ENCODE measurements at places on chromosomes 6 and 20. TPM values are rescaled to one million over a fixed set of nuclear protein-coding genes. Genes with fewer than 3 reads are reported as not detected.

- DNase-seq = no peak
These were observed 52.3 kb upstream of the IL20RA start for GRCh38 chr6:137097057-137097456.

- no peak for DNase-seq
These were observed 5.2 kb downstream of the MRPS10 start for GRCh38 chr6:42212442-42212841.

DNA sequence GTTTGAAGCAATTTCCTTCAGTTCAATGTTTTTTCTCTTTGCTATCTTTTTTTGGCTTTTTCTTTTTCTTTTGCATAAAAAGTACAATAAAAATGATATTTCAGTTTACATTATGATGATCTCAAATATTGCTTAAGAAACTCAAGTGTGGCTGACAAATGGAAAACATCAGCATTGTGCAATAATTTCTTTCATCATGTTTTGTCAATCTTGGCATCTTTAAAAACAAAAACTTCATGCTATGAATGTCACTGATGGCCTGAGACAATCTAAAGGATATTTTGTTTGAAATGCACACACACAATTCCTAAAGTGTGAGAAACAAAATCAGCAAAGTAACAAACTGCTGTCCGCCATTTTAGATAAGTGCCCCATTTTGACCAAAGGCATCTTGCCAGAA is 13.9 kb upstream of the MTCL3 start:
- no peak for DNase-seq

GRCh38 chr20:25020901-25021301 is 28.4 kb upstream of the APMAP start:
- DNase-seq = peak; percentile 66

- DNase-seq = no peak
These were observed 64.4 kb upstream of the MAFB start for GRCh38 chr20:40753472-40753871.

DNA sequence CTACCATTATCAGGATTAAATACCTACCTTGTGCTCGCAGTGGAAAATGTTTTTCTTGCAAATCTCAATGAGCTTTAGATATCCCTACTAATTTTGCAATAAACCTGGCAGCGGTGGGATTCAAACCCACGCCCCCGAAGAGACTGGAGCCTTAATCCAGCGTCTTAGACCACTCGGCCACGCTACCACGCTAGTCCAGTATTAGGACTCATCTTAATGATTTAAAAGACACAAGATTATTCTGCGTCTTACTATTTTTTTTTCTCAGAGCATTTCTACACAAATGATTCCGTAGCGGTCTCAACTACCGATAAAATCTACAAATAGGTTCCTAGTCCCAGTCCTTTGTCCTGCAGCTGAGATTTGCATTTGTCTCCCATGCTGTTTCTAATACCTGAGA is 35.2 kb upstream of the ZSCAN23 start:
- DNase-seq = no peak

DNA sequence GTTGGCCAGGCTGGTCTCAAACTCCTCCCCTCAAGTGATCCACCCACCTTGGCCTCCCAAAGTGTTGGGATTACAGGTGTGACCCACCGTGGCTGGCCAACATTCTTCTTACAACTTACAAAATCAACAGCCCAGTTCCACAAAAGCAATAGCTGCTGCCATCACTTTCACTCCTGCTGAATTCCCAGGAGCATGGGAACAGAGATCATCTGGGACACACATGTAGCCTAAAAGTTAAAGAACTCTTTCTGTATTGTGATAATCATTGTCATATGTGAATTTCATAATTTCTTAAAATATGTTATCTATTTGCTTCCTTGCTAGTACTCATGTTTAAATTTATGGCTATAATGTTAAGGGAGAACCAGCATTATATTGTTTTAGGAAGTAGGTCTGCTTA is 51.7 kb downstream of the NCOA6 start:
- DNase-seq = no peak

DNA sequence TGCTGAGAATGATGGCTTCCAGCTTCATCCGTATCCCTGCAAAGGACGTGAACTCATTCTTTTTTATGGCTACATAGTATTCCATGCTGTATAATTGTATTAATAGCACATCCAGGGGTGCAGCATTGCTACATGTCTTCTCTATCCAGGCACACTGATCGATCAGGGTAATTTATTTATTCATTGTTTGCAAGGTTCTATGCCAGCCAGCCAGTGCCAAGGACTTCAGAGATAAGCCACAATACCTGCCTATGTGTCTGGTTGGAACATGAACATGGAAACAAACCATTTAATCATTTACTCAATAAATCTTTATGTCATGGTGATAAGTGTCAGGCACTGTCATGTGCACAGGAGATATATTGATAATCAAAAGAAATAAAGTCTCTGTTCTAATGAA is 5.8 kb upstream of the OR2B3 start:
- no peak for DNase-seq

DNA sequence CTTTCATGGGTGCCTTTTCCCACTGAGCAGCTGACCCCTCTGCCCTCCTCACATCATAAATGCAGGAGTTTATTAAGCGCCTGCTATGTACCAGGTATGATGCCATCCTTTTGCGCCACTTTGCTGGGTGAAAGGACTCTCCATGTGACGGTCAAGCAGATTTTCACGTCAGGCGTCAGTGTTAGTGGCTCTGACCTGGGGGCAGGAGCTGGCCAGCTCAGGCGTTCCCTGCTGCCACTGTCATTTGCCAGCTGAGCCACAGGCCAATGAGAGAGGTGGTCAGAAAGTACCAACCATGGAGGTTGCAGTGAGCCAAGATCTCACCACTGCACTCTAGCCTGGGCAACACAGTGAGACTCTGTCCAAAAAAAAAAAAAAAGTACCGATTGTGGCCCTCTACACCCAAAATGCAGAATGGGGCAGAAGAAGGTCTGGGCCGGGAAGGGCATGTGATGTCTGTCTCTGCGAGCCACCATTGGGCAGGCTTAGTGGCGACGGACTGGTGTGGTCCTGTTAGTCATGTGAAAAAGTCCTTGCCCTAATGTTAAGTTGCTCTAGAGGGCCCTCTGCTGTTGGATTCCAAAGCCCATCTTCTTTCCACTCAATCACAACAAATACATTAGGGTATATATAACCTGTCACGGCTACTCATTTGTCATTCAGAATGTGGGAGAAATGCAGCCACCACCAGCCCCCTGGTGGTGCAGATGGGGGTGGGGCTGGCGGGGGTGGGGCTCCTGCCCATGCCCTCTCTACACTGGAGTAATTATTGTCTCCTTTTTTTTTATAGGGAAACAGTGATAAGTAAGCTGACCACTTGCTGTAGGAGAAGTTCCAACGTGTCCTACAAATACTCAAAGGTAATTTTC is 18.4 kb upstream of the SLC22A1 start:
- peak; percentile 37 for DNase-seq

- DNase-seq = peak; percentile 21
These were observed 20.5 kb downstream of the BCAS4 start for GRCh38 chr20:50815162-50815989.

DNA sequence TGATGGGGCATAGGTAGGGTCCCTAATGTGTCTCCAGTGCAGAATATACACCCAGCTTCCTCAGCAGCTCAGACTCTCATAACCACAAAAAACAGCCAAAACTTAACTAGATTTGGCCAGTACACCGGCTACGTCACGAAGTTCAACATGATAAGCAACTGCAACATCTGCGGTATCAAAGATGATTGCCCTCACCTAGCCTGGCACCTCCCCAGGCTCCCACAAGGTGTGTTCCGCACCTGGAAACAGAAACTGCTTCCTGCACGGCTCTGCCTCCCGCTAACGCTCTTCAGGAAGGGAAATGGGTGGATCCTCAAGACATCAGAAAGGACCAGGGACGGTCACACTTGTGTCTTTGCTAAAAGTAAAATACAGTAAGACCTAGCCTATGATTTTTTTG is 9.5 kb downstream of the TXNDC5 start:
- DNase-seq = no peak

DNA sequence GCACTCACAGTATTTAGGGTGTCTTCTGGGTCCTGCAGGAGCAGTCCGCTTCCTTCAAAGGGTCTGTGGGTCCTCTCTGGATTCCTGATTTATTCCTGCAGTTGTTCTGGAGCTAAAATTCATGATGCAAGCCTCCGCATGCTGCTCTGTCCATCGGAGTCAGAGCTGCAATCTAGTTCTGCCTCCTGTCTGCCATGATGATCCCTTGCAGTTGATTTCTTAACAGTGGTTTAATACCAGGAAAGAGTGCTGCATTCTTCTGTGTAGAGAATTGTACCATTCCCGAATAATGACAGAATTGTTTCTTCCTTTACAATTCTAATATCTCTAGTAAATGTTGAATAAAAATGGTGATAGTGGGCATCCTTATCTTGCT is 72.0 kb upstream of the B3GAT2 start:
- no peak for DNase-seq

- no peak for DNase-seq
These were observed 149.2 kb downstream of the RNASET2 start for GRCh38 chr6:166806962-166807757.

GRCh38 chr6:5813625-5814027 is 193.1 kb downstream of the NRN1 start:
- no peak for DNase-seq

- no peak for DNase-seq
These were observed 67.0 kb upstream of the PDE7B start for GRCh38 chr6:135784507-135784906.

- no peak for DNase-seq
These were observed 118.4 kb upstream of the TRAF3IP2 start for GRCh38 chr6:111724039-111724438.

Gene FAM83B
- 1.7 TPM for polyA plus RNA-seq

Gene PRRT1
- polyA plus RNA-seq = 3.4 TPM

Gene RFX6
- polyA plus RNA-seq = 2.3 TPM

Gene MROH8
- polyA plus RNA-seq = 1.8 TPM

Data from stomach (tissue), 19 donors.